MM.1S (cell line): ENCODE measurements at places on chromosomes 11 and 22.

GRCh38 chr11:104979839-104980238 is 11.5 kb upstream of the CASP4 start:
- peak; percentile 61 for DNase-seq

DNA sequence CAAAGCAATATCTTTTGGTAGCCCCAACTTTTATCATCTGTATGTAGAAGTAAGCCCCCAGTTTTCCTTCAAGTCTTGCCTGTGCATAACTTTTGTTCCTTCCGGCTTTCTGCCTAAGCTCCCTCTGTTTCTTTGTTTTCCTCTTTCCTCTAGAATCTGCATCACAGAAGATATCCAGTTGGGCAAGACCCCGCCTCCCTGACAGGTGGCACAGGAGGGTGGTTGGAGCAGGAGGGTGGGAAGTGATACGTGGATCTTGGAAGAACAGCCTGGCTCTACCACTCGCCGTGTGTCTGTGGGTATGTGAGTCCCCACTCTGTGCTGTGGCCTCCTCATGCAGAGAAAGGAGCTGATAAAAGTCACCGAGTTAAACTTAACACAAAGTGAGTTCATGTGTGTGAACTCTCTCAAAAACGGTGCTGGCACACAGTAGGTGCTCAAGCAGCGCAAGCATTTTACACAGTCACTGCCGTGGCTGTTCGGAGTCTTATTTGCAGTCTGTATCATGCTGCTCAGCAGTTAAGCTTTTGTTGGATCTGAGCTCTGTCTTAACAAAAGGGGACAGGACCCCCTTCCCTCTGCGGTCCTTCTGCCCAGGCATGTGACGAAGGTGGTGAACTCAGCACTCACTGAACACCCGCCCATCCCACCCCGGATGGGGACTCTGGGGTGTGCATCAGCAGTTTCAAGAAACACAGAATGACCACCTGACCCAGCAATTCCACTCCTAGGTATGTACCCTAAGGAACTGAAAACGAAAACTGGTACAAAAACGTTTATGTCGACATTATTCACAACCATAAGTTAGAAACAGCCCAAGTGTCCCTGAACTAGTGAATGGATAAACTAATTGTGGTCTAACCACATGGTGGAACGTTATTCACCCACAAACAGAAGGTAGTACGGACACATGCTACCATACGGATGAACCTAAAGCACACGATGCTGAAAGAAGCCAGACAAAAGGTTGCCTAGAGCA is 249.1 kb downstream of the CTTN start:
- DNase-seq = no peak

GRCh38 chr11:80929031-80929805 is 1488.4 kb upstream of the TENM4 start:
- no peak for DNase-seq

- DNase-seq = no peak
Measured at GRCh38 chr11:74777877-74778276, 29.2 kb downstream of the RNF169 start.

- DNase-seq = no peak
Measured at GRCh38 chr11:75337195-75337654, 14.2 kb downstream of the ARRB1 start.

DNA sequence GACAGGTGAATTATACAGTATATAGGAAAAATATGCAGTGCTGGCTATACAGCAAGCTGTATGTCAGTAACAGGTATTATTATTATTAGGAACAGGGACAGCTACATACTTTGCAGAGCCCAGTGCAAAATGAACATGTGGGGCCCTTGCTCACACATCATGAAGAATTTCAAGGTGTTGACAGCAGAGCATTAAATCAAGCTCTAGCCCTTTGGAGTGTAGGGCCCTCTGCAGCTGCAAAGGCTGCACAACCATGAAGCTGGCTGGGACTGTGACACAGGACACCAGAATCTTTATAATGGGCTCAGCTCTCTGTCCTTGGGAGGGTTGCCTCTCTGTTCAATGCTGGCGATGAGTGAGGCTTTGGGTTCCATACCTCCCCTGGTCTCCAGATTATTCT is 44.9 kb upstream of the DAGLA start:
- no peak for DNase-seq

DNA sequence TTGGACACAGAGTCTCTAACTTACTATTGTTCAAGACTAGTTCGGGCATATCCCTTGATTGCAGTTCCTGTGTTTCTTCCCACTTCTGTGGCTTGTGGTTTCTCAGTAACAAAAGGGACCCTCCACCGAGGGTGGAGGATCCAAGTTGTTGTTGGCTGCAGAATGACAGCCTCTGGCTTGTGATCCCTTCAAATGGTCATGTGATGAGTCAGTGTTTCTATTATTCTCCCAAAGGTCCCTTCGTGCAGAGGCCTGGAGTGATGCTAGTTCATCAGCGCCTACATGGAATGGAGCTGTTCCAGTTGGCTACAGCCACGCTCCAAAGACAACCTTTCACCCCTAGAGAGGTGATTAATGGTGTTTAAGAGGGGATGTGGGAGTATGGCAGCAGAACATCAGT is 2.6 kb upstream of the VWCE start:
- DNase-seq = no peak

DNA sequence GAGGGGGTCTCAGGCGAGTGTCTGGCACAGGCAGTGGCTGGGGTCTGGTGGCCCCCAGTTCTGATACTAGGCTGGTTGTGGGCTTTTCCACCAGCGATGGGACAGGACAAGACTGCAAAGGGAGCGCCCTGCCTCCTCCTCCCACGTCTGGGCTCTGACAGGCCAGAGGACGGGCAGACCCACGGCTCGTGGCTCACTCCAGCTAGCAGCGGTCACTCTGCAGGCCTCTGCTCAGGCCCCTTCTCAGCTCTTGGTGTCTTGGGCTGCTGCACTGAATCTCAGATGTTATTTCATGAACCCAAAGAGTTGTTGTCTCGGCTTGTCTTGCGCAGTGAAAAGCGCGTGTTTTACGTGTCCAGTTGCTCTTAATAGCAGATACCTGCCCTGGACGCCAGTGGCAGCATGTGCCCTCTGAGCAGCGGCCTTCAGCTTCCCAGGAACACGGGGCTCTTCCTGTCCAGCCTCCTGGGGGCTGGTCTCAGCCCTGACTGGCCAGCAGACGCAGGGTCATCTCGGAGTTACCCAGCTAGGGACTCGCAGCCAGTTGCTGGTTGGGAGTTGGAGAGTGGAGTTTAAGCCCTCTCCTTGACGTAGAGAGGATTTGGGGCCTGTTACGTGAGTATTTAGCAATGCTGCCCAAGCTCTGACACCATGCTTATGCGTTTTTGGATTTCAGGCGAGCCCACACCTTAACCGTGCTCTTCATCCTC is 9.6 kb downstream of the PTDSS2 start:
- DNase-seq = no peak

DNA sequence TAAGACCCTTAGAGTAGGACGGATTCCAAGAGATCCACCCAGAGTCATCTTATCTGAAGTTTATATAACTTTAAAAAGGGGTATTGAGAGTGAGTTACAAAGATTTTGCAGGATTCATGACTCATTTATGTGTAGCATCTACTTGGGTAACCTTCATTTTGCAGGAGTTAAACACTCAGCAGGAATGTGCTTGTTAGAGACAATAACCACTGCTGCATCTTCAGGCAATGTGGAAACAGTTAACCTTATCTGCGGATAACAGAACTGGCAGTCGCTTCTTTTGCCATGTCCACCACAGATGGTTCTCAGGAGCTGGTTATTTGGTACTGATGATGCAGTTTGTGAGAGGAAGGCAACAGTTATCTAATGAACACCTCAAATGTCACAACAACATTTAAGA is 417.9 kb upstream of the DDI1 start:
- no peak for DNase-seq
